ENCODE measurements at places on chromosomes 6 and 20.

- DNase-seq: no peak
These were observed 17.4 kb upstream of the LSM14B start for GRCh38 chr20:62104791-62105345.

- DNase-seq: no peak
These were observed 82.9 kb upstream of the FOXP4 start for GRCh38 chr6:41463062-41463930.

GRCh38 chr6:49801525-49801924 lies 14.4 kb upstream of the PGK2 start:
- no peak for DNase-seq

DNA sequence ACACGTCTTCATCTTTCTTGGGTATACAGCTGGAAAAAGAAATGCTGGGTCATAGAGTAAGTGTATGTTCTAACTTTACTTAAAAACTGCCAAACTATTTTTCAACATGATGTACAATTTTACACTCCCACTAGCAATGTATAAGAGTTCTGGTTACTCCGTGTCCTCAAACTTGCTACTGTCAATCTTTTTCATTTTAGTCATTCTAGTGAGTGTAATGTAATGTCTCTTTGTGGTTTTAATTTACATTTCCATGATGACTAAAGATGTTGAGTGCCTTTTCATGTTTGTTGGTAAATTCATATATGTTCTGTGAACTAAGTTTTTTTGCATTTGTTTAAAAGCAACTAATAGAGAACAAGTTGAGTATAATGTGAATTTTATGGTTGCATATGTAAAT lies 43.9 kb downstream of the ATG5 start:
- no peak for DNase-seq

DNA sequence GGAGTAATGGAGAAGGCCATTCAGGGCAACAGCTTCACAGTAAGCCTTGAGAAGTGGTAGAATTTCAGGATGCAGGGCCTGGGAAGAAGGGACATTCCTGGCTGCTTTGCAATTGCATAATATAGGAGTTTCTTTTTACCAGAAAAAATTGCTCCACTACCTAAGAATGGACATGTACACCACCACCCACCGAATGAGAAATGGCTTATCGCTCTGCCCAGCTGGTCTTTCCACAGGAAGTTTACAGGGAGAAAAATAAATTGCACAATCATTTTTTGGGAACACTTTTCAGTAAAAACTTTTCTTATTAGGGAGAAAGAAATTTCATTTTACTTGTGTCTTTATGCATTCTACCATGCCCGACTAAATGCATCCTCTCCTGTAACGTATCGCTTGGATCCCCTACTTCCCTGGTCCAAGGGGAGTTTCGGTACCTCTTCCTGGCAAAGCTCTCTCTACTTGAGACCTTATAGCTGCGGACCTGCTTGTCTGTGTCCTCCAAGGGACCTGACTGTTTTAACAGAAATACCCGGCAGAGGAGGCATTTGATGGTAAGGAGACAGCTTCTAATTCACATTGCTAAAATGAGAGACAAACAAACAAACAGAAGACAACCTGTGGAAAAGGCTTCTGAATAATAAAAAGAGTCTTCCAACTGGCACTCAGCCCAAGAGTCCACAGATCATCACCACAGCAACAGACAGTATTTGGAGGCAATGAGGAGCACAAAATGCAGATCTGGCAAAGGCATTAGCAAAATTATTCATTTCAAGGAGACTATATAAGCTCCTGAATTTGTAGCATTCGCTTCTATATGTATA lies 54.2 kb downstream of the MAP3K5 start:
- no peak for DNase-seq

GRCh38 chr6:35804996-35805736 lies at the start of gene LHFPL5:
TSS of gene LHFPL5 (plus strand) at chr6:35805352. CDS start at chr6:35805671, 319 bp downstream.
- peak; percentile 11 for DNase-seq

DNA sequence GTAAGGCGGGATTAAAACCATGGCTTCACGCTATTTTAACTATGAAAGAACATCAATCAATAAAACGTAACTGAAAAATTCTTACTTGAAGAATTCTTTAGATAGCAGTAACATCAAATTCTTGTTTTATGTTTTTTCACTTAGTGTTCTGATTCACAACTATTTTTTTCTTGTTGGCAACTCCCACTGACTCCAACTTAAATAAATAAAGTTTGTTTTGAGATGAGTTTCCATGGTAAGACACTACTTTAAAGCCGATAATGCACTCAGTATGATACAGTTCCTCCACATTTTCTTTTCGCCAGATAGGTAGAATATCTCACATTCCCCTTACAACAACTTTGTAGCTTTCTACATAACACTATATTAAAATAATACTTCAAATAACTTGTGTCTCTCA lies 33.1 kb upstream of the CNKSR3 start:
- DNase-seq: no peak

GRCh38 chr20:58883241-58883691 lies 30.8 kb downstream of the GNAS start:
- no peak for DNase-seq

- DNase-seq: no peak
These were observed 75.2 kb upstream of the TOP1 start for GRCh38 chr20:40953416-40953815.

- no peak for DNase-seq
These were observed 4.3 kb downstream of the VAPB start for GRCh38 chr20:58393299-58393698.

DNA sequence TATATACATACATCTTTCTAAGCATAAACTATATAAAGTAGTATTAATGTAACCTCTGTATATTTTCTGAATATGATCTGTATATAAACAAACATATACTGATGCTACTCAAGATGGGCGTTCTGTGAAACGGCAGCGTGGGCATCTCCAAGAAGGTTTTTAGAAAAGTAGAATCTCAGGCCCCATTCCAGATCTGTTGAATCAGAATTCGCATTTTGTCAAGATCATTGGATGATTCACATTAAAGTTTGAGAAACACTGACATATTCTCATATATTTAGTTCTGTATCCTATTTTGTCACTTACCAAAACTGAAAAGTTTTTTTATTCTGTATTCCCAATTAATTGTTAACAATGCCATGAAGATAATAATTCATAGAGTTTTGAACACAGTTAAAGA lies 5.5 kb downstream of the C6orf141 start:
- no peak for DNase-seq

DNA sequence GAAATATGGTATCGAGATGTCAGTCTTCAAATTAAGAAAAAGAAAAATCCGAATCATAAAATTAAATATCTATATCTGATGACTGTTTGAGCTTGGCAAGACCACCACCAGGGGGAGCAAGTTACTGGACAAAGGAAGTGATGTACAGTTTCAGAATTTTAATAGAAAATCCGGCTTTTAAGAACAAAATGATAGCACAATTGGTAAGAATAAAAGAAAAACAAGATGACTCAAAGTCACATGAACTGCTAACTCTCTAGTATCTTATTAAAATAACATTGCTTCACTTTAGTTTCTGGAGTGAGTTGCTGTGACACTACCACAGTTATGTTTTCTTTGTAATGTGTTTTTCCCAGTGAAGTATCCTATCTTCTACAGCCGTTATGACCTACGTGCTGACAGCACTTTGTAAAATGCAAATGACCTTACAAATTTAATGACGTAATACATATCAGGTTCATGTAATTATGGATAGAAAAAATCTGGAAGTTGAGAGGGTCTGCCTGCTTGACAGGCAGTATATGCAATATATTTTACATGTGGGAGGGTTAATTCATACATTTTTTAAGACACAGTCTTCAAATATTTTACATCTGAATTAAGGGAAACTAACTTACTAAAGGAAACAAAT lies 405.3 kb upstream of the HS3ST5 start:
- no peak for DNase-seq

- no peak for DNase-seq
These were observed 192.2 kb upstream of the DTNBP1 start for GRCh38 chr6:15854826-15855710.

DNA sequence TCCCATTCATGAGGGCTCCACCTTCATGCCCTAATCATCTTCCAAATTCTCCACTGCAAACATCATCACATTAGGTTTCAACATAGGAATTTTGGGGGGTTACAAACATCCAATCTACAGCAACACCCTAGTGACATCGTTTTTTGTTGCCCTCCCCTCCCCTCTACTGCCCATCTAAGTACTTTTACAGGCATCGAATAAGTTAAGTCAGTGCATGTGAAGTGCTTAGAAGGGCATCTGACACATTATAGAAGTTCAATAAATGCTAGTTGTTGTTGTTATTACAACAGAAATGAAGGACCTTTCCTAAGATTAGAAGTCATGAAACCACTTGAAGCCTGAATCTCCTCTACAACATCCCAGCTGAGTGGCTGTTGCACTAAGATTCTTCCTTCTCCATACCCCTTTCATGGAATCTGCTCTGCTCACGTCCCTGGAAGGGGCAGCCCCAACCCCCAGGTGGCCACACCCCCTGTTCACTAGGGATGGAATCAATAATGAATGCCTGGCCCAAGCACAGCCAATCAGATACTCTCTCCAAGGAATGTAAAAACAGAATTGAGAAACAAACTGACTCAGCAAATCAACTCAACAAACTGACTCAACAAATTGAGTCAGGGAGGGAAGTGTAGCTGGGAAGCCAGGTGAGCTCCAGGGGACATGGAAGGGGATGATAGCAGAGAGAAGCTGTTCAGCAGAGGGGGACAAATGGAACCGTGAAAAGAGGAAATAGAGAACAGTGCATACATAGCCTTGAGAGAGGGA lies 3.9 kb upstream of the LRP11 start:
- DNase-seq: no peak

DNA sequence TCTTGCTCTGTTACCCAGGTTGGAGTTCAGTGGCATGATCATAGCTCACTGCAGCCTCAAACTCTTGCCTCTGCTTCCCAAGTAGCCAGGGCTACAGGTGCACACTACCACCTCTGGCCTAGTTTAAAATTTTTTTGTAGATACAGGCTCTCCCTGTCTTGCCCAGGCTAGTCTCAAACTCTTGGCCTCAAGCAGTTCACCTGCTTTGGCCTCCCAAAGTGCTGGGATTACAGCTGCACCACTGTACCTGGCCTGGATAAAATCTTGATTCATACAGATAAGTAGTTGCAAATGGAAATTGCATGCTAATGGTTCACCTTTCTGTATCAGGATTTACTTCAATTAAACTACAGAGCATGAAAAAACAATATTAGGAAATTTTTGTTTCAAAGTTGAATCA lies 4.2 kb downstream of the CD2AP start:
- no peak for DNase-seq

- DNase-seq: no peak
These were observed 546 bp downstream of the CRNKL1 start for GRCh38 chr20:20051767-20052073.

DNA sequence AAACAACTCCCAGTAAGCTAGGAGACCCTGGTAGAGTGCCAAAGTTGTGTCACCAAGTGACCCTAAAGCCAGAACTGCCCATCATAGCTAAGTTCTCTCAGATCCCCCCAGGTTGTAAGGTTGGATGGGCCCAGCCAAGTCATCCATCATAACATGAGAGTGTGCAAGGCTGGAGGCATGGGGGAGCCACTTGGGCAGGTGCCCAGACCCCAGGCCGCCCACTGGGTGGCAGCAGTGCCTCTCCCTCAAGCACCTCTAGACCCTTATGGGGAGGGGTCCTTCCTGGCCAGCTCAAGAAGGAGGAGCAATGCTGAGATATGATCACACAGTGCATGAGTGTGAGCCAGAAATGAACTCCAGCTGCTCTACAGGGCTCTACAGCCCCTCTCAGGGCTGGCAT lies 154.5 kb downstream of the MYLK4 start:
- DNase-seq: no peak

DNA sequence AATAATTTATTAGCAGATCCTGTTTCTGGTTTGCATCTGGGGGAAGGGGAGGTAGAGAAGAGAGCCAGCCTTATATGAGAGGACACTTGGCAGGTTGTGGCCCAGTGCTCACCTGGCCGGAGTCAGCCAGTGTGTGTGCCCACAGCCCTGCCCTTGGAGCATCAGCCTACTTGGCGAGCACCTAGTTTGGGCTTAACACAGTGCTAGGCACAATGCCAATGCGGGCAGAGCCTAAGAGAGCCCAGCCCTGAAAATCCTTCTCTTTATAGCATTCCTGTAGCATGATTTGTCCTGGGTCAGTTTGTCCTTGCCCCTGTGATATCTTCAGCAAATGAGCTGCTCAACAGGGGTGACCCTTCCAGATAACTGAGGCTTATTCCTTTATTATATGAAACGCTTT lies 73.0 kb downstream of the SLX4IP start:
- DNase-seq: no peak

DNA sequence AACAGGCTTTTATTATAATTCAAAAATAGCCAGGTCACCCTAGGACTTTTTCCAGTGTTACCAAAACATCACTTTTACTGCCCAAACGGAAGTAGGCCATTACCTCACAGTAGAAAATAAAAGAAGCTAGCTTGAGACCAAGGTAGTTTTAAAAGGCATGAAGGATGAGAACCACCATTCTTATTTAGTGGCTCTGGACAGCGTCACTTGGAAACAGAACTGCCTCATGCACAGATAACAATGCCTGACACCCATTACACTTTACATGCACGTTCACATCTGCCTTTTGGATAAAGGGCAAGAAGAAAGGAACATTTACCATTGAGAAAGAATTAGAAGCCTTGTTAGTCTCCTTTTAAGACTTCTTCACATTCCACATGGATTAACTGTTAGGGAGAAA lies 1.9 kb upstream of the PAQR8 start:
- no peak for DNase-seq

DNA sequence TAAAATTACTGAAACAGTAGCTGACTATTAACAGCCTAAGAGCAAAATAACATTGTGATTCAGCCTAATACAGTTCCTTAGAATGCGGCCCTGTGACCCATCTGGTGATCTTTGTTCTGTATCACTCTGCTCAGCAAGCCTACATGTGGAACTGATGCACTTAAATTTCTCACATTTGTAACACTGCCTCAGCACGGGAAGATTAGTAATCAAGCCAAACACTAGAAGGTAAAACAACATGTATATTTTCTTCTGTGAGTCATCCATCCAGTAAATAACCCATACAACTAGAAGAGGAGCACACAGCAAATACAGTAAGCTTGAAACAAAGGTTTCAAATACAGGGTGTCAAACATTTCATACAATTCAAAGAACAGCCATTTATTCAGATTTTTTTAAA lies 189.7 kb upstream of the NOX3 start:
- no peak for DNase-seq

- no peak for DNase-seq
These were observed 38.0 kb downstream of the RWDD2A start for GRCh38 chr6:83231146-83231545.

DNA sequence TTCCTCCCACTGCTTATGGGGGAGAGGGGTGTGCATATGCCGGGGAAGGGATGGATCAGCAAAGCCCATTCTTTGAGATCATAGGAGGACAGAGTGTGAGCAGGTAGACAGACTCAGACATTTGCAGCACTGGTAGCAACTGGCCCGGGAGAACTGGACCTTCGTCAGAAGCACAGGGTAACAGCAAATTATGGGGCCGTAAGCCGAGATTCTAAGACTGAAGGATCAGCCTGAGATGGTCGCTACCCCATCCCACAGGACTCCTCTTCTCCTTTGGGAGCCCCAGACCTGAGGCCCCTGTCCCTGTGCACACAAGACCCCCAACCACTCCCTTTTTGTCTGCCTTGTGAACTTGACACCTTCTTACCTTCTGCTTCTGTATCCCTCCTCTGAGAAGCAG lies 106.5 kb downstream of the TOX2 start:
- DNase-seq: no peak

GRCh38 chr20:52129611-52130010 lies 62.0 kb downstream of the ZFP64 start:
- no peak for DNase-seq

Measured in CD4-positive, alpha-beta T cell (primary cell).